ENCODE measurements at places on chromosomes 6 and 20.

- no peak for DNase-seq
Observed at GRCh38 chr6:107670792-107671199, 153.3 kb downstream of the SCML4 start.

DNA sequence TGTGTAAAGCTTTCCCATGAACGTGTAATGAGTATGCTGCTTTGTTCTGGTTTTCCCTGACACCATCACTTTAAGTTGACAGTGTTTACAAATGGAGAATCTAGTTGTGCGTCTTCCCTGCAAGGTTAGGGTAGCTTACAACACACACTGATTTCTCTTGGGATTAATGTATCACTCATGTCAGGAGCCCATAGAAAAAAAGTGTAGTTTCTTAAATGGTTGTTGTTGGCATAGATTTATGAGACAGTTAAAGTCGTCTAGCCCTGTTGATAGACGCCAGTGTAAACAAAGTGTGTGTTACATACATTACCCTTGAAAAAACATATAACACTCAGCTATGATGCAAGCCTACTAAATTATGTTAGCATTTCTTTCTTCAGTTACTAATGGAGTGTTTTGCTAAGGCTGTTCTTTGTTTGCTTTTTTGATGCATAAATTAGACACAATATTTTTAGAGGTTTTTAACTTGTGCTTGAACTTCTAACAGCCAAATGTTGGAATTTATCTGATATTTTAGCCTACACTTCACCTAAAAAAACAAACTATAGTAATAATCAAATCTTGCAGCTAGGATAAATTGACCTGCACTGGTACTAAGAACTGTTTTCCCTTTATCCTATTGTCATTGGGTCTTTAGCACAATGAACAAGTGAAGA, 88.6 kb downstream of the RNF217 start:
- DNase-seq, result no peak

- no peak for DNase-seq
Observed at GRCh38 chr6:34285448-34286164, 36.8 kb upstream of the SMIM29 start.

- DNase-seq, result no peak
Observed at GRCh38 chr20:57826666-57827287, 117.0 kb upstream of the PMEPA1 start.

DNA sequence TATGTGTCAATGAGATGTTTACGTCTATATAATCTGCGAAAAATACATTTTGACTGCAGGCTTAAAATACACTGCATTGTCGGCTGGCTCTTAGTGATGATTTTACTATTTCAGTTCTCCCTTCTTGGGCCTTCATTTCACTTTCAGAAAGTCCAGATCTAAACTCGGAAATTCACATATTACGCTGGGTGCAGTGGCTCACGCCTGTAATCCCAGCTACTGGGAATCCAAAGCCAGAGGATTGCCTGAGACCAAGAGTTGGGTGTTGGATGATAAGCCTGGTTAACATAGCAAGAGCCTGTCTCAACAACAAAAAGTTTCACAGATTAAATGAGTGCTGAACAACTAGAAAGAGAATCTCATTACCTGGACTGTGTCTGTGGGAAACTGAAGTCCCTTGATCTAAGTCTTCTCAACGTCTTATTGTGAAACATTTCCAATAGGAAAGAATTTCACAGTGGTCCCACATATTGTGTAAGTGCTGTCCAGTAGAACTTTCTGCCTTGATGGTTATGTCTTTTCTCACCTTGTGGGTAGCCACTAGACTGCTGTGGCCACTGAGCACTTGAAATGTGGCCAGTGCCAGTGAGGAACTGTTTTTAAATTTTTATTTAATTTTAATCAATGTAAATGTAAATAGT, 1.9 kb downstream of the GINM1 start:
- peak; percentile 37 for DNase-seq

- DNase-seq, result no peak
Observed at GRCh38 chr20:11077226-11077625, 403.4 kb upstream of the JAG1 start.

- DNase-seq, result no peak
Observed at GRCh38 chr20:49889001-49889934, 26.1 kb downstream of the SPATA2 start.

DNA sequence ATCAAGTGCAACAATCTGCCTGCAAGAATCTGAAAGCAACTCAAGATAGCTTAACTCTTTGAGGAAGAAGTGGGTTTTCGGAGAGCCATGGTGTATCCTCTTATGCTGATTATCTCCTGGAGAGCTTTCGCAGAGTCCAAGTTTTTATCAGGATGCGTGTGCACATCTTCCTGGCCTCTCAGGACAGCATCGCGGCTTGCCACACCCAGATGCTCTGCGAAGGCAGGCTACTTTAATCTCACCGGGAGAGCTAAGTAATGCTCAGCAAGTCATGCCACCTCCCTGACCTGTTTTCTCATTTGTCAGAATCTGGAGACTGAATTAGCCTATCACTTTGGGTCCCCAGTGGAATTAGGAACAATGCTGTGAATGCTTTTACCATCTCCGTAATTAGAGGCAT, 52.9 kb downstream of the TTI1 start:
- DNase-seq, result no peak

DNA sequence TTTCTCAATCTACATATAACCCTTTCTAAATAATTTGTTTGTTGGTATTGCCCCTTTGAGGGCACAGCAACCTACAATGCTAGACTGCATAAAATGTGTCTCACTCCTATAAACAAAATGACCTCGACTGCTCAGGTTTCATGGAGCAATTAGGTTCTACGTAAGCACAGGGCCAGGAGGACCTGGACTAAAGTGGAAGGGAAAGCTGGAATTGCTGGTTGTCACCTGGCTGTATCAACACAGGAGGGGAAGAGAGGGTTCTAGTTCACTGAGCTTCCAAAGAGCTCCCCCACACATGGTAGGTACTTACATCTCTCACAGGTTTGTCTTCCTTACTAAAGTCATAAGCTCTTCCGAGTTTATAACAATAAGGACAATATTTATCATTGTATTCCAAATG, 51.0 kb downstream of the NCOA6 start:
- no peak for DNase-seq

DNA sequence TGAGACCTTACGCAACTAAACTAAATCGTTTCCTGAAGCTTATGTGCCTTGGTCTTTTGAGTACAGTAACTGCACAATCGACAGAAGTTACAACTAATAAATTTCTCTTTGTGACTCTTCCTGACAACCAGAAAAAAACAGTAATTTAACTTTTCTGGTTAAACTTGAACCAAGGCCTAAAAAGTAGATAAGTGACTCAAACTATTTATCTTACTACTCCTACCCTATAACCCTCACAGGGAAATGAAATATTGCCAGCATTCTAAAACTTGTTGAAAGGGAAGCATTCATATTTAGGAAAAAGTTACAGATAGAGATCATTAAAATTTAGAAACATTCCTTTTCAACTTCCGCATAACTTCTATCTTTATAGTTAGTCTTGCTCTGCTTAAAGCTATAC, 1034.4 kb downstream of the EYS start:
- DNase-seq, result no peak

GRCh38 chr6:136782021-136782770, 10.1 kb downstream of the MAP3K5 start:
- no peak for DNase-seq

GRCh38 chr20:32678948-32679347, 5.2 kb upstream of the C20orf203 start:
- DNase-seq, result no peak

Measured in GM13977 (cell line).